ENCODE measurements at places on chromosomes 7 and 10.

- DNase-seq = no peak
Measured at GRCh38 chr7:142140401-142140959, 29.0 kb downstream of the MGAM2 start.

GRCh38 chr10:23417254-23417653 is 21.6 kb upstream of the OTUD1 start:
- no peak for DNase-seq

- DNase-seq = no peak
Measured at GRCh38 chr10:104304356-104304745, 33.9 kb downstream of the ITPRIP start.

DNA sequence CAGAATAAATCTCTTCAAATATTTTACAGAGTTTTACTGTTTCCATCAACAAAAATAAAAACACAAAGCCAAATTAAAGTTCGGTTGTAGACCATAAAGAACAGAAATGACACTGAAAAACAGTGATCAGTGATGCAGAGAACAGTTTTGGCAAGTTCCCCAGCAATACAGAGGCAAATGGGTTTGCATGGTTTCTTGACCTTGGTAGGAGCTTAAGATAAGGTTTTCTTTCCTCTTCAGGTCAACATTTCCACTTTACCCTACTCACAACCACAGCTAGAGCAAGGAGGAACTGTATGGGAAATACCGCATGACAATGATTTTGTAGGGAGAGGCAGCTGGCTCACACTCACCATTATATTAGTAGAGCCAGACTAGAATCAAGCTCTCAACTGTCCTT is 199.5 kb downstream of the SH2D4B start:
- no peak for DNase-seq

DNA sequence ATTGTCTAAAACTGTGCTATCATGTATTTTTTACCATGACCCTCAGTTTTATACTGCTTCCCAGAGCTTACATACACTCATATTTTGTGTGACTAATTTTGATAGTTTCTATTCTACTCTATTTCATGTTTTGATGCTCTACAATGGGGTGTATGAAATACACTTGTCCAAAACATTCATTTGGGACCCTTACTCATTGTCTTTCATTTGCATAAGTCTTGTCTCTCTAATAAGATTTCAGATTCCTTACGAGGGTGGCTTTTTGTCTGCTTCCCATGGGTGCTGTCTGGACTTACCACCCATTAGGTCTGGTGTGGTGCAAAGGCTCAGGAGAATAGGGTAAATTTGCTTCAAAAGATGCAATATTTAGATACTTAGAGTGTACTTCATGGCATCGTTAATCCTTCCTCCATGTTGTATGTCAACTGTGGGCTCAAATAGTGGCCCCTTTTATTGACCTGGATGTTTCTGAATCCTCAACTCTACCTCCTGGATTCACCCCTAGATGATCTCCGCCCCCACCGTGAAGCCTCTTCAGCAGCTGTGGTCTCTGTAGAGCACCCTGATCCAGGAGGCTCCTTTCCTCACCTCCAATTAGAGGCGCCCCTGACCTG is 3.6 kb upstream of the GIMAP5 start:
- no peak for DNase-seq

GRCh38 chr7:68573271-68574005 is 1024.8 kb upstream of the AUTS2 start:
- no peak for DNase-seq

DNA sequence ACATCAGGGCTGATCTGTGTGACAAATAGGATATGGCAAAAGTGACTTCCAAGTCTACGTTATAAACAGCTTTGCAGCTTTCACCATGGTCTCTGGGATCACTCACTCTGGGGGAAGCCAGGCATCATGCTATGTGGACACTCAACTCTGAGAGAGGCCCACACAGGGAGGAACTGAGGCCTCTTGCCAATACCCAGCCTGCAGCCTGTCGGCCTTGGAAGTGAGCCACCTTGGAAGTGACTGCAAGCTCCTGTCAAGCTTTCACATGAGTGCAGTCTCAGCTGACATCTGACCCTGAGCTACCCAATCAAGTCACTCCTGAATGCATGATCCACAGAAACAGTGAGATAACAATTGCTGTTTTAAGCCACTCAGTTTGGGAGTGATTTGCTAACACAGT is 56.5 kb downstream of the MMRN2 start:
- DNase-seq = no peak

- DNase-seq = no peak
Measured at GRCh38 chr7:146150153-146150552, 33.6 kb downstream of the CNTNAP2 start.

DNA sequence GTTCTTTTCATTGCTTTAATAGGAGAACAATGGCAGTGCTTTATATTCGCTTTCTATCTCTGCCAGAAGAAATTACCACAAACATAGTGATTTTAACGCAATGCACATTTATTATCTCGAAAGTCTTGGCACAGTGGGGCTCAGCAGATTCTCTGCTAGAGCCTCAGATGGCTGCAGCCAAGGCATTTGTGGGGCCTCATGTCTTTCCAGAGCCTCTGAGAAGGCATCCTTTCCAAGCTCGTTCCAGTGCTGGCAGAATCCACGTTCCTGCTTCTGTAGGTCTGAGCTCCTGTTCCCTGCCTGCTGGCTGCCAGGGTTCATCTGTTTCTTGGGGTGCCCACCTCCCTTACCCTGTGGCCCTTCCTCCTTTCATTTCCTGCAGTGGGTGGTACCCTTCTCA is 60.2 kb downstream of the LRRC18 start:
- DNase-seq = no peak

- no peak for DNase-seq
Measured at GRCh38 chr10:18532881-18533535, 118.4 kb downstream of the NSUN6 start.

Data from SK-N-MC (cell line).